ENCODE measurements at places on chromosomes 12 and 14. TPM values are rescaled to one million over a fixed set of nuclear protein-coding genes. Genes with fewer than 3 reads are reported as not detected.

Gene NXPH4
- 0.71 TPM for polyA plus RNA-seq

Gene CMKLR1
- polyA plus RNA-seq: 6.1 TPM

Gene AQP2
- polyA plus RNA-seq: 666 TPM

Gene SLC10A1
- polyA plus RNA-seq: not detected

Gene LMNTD1
- polyA plus RNA-seq: not detected

Gene OAS1
- 27.2 TPM for polyA plus RNA-seq

Gene HPD
- polyA plus RNA-seq: 393 TPM

Gene LALBA
- polyA plus RNA-seq: not detected

Gene NPFF
- 1.3 TPM for polyA plus RNA-seq

Gene IL22
- not detected for polyA plus RNA-seq

Gene CABP1
- 24.1 TPM for polyA plus RNA-seq

Gene TSPAN19
- polyA plus RNA-seq: 1.3 TPM

Gene GPR65
- 0.62 TPM for polyA plus RNA-seq

Gene KRT4
- 0.15 TPM for polyA plus RNA-seq

Gene PRR4
- 3.2 TPM for polyA plus RNA-seq

Gene RILPL2
- polyA plus RNA-seq: 11.1 TPM
